HFFc6 (cell line): ENCODE measurements at places on chromosomes 13 and 19. TPM values are rescaled to one million over a fixed set of nuclear protein-coding genes. Genes with fewer than 3 reads are reported as not detected.
A peak's percentile ranks its signal among the peaks of the same experiment; 100 is the strongest.

- no peak for DNase-seq
Observed at GRCh38 chr13:89925107-89925506, 1422.4 kb upstream of the MIR17HG start.

DNA sequence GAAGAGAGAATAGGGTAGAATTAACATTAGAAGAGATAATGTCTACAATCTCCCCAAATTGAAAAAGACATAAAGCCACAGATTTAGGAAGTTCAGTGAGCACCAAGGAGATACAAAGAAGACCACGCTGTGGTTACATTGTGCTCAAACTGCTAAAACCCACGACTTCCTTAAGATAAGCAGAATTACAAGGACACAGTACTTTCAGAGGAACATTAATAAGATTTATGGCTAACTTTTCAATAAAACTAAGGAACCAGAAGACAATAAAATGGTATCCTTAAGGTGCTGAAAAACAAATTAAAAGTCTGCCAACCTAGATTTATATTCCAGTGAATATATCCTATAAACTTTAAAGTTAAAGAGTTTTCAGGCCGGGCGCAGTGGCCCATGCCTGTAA, 7.4 kb upstream of the IL17D start:
- no peak for DNase-seq

- DNase-seq, result no peak
Observed at GRCh38 chr13:89457977-89458376, 1786.8 kb downstream of the SLITRK5 start.

DNA sequence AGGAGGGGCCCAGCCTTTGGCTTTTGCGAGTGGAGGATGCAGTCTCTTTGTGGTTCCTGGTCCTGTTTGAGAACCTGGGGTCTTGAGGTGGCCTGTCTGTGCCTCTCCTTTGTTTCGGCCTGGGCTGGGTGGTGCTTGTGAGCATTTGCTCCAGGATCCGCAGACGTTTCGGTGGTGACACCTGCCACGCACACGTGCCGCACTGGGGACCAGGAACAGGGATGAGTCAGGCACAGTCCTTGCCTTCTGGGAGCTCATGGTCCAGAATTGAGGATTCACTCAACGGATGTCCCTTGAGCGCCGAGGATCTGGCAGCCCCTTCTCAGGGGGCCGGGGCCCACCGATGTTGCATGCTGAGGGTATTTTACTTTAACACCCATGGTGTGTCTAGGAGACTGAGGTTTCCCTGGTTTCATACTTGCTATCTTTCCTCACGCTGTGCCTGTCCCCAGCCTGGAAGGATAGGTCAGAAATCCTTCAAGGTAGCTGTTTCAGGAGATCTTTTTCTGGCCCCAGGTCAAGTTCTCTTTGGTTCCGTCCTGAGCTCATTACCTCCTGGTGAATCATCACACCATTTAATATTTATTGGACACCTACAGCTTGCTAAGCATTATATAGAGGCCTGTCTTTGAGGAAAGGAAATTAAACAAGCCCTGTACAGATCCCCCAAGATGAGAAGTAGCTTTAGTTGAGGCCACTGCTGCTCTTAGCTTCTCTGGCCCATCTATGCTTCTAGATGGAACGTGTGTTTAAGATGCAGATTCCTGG, 5.1 kb downstream of the HDGFL2 start:
- no peak for DNase-seq

- DNase-seq, result peak; percentile 81
Observed at GRCh38 chr19:55173714-55174409, 6.2 kb downstream of the SYT5 start.

GRCh38 chr13:32748305-32748704, 162.1 kb downstream of the PDS5B start:
- no peak for DNase-seq

GRCh38 chr13:40983259-40983658, 35.9 kb downstream of the ELF1 start:
- no peak for DNase-seq

GRCh38 chr19:39299404-39299803, 3.2 kb downstream of the IFNL1 start:
- DNase-seq, result no peak

DNA sequence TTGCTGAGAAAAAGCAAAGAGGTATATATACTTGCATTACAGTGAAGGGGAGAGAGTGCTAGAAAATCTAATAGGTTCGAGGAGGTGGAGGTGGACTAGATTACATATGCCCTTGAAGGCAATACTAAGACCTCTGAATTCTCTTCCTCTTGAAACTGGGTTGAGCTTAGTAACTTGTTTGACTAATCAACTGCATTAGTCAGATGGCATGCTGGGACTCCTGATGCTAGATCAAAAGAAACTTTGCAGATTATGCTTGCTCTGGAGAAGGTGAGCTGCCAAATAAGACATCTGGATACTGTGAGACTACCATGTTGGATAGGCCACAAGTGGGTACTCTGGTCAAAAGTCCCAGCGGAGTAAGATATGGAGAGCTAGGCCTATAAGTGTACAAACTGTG, 331.3 kb downstream of the KLF5 start:
- no peak for DNase-seq

- no peak for DNase-seq
Observed at GRCh38 chr19:31337008-31337914, 12.0 kb downstream of the TSHZ3 start.

- DNase-seq, result no peak
Observed at GRCh38 chr19:44816301-44816700, 7.4 kb downstream of the BCAM start.

DNA sequence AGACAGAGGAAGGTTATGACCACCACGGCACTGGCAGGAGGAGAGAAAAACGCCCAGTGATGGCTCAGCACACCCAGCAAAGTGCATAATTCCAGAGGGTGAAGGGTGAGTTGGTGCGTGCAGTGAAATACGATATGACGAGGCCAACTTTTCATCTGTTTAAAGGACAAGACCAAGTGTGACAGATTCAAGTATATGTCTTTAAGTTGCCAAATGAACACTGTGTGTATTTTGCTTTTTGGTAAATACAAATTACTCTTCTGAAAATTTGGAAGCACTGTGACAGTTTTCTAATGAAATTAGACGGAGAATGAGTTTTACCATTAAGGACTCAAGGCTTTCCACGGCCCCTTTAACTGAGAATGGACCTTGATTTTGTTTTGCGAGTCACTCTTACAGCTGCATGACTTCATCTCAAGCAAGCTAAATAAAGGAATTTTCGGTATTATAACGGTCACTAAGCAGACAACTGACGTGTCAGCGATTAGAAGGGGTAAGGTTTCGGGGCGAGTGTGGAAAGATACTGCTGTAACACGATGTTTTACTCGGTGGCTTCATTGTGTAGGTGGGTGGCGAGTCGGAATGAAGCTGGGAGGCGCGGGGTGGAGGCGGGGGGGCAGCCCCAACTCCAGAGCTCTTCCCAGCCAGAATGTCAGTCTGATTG, 22.8 kb downstream of the COL4A2 start:
- no peak for DNase-seq

DNA sequence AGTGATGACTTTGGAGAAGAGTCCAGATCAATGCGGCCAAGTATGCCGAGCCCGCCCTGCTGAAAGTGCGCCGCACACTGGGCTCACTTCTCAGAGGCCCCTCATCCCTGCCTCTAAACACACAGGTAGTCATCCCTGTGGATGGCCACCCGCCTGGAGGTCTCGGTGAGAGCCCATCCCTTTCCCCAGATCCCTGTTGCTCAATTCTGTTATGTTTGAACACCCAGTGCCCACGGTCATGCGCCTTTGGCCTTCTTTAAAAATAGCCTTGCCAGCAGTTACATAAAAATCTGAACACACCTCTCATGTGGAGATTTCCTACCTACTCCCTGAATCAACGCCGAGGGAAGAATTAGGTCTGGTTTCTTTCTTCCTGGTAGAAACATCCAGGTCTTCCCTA, 11.9 kb downstream of the ELAVL1 start:
- DNase-seq, result no peak

DNA sequence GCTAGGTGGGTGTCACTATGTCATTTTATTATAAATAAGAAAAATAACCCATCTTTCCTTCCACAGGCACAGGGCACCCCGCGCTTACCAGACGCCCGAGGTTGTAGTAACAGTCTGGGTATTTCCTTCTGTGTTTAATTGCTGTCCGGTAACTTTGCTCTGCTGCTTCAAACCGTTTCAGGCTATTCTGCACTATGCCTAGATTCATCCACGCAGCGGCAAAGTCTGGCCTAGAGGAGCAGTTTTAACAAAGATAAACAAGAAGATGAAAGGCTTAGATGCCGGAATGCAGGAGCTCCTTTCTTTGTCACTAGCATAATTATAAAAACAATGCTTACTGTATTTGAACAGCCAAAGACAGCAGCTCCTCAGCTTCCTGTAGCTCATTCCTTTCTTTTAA, 36.9 kb upstream of the GGACT start:
- DNase-seq, result no peak

DNA sequence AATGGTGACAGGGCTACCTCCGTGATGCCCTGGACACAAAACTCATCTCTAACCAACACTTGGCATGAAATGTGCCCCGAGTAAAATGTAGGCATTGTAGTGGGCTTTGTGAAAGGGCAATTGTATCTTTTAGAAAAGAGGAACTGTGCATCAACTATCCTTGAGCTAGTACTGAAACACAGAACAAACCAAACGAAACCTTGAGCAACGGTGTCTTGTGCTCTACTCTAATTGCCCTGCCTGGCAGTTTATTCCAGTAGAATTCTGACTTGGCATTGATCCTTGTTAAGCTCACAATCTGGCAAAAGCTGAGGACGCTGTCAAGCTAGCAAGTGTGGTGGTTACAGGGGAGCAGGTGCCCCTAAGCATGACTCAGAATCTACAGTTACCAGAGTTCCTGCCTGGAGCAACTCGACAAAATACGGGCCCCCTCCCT, 707.1 kb upstream of the SPRY2 start:
- DNase-seq, result no peak

GRCh38 chr13:20403826-20404225, 121.8 kb downstream of the CRYL1 start:
- no peak for DNase-seq

- no peak for DNase-seq
Observed at GRCh38 chr19:33395561-33396550, 22.3 kb downstream of the CEBPG start.

DNA sequence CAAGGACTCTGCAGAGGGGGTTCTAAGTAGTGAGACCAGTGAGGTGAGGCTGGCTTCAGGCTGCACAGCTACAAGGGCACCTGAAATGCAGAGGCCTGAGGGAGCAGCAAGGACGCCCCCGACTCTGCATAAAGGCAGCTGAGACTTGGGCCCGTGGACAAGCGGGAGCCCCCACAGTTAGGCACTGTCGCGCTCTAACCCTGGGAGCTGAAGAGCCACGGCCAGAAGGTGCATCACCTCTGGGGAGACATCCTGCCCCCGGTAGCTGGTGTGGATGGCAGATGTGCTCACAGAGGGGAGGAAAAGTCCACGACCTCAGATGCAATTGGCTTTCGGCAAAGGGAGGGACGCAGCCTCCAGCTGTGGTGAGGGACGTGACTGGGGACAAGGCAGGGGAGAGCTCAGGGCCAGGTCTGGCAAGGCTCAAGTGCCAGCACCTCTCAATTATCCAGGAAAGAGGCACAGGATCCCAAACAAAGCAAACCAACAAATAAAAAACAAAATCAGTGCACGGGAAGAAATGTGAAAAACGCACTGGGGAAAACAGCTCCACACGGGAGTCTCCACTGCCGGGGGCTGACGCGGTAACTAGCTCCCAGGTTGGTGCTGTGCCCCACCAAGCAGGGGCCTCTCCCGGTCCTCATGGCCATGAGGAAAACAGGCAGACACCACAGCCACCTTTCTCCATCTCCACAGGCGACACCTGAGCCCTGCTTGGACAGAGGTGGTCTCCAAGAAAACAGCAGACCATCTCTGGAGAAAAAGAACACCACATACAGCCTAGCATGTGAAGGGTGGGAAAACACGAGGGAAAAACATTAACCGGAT, 23.0 kb upstream of the PLPP2 start:
- DNase-seq, result no peak

- no peak for DNase-seq
Observed at GRCh38 chr13:113083402-113084061, 22.1 kb upstream of the F7 start.

DNA sequence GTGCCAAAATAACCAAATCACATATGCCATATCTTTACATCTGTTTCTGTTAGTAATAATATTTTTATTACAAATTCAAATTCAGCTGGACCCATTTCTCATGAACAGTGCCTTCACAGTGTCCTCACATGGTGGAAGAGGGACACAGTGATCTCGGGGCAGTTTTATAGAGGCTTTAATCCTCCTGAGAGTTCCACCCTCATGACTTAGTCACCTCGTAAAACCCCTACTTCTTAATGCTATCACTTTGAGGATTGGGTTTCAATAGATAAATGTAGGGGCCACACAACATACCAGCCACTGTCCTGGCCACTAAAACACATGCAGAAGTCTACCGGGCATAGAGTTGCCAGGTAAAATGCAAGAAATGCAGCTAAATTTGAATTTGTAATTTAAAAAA, 201.5 kb downstream of the MYO16 start:
- DNase-seq, result no peak

GRCh38 chr13:111976474-111977178, 90.3 kb upstream of the SOX1 start:
- DNase-seq, result no peak

- DNase-seq, result no peak
Observed at GRCh38 chr13:70087247-70087646, 20.4 kb upstream of the ATXN8OS start.

- no peak for DNase-seq
Observed at GRCh38 chr19:2455851-2456570, 748 bp downstream of the LMNB2 start.

GRCh38 chr13:43787997-43788396, 1.2 kb upstream of the ENOX1 start:
- peak; percentile 54 for DNase-seq

The ZNF681 gene
- 0.60 to 1.0 TPM (median 0.92 TPM) in 3 replicates for total RNA-seq

The CEACAM7 gene
- total RNA-seq, result not detected in 3 replicates

The VAV1 gene
- total RNA-seq, result not detected in 3 replicates

The SUGT1 gene
- 57.2 to 78.7 TPM (median 67.8 TPM) in 3 replicates for total RNA-seq

The NCAN gene
- not detected in 3 replicates for total RNA-seq

The ZNF700 gene
- total RNA-seq, result 4.8 to 5.2 TPM (median 5.2 TPM) in 3 replicates

The CDX2 gene
- not detected in 3 replicates for total RNA-seq

The SULT2A1 gene
- total RNA-seq, result not detected in 3 replicates

The APLP1 gene
- 26.9 and 39.5 TPM in 2 replicates for total RNA-seq

The DLL3 gene
- total RNA-seq, result 0.26 TPM in 1 of 2 replicates, not detected in the other

The ZNF154 gene
- total RNA-seq, result 0.22 TPM in 1 of 3 replicates, not detected in the others

The CPB2 gene
- total RNA-seq, result not detected in 3 replicates
